ENCODE measurements at places on chromosomes 6 and 20. TPM values are rescaled to one million over a fixed set of nuclear protein-coding genes. Genes with fewer than 3 reads are reported as not detected.

Gene GSTA4
- total RNA-seq = 12.8 TPM

Gene ATXN1
- 11.5 TPM for total RNA-seq

Gene MEA1
- 103 TPM for total RNA-seq

Gene DEFB132
- not detected for total RNA-seq

Gene KATNA1
- total RNA-seq = 21.9 TPM

Gene DEF6
- 1.0 TPM for total RNA-seq

Gene VSX1
- not detected for total RNA-seq

Gene TFB1M
- 62.4 TPM for total RNA-seq

Gene PGBD1
- total RNA-seq = 3.2 TPM

Gene USP49
- total RNA-seq = 1.8 TPM

Gene MYL9
- total RNA-seq = 3.2 TPM

Gene TREML4
- total RNA-seq = not detected

Gene DEFB121
- not detected for total RNA-seq

Gene GPSM3
- total RNA-seq = 13.7 TPM

Gene APCDD1L
- not detected for total RNA-seq

Gene COX4I2
- total RNA-seq = not detected

Gene PPIL4
- 23.5 TPM for total RNA-seq

Gene MARCKS
- 27.9 TPM for total RNA-seq

Gene C2
- not detected for total RNA-seq

Gene DCDC2
- total RNA-seq = not detected

Gene DOK5
- total RNA-seq = 0.53 TPM

Gene C6orf58
- not detected for total RNA-seq

Gene SYCP2
- 1.5 TPM for total RNA-seq

Gene ECT2L
- not detected for total RNA-seq

Gene SYCP2L
- 2.7 TPM for total RNA-seq

Gene CST4
- total RNA-seq = not detected

Gene AAR2
- total RNA-seq = 48.4 TPM

Gene PRRC2A
- total RNA-seq = 90.3 TPM

Gene PCK1
- 0.04 TPM for total RNA-seq

Gene PDE7B
- 1.6 TPM for total RNA-seq

Gene EYS
- total RNA-seq = 1.8 TPM

Gene JPH2
- total RNA-seq = 0.08 TPM

Gene MATN4
- total RNA-seq = 1.9 TPM

Gene CNBD2
- 15.7 TPM for total RNA-seq

Gene MEI4
- not detected for total RNA-seq

Gene TAGAP
- total RNA-seq = 0.08 TPM

Gene OOEP
- not detected for total RNA-seq

Gene TNFAIP3
- total RNA-seq = 8.4 TPM

Data from A375 (cell line).